ENCODE measurements at places on chromosomes 7 and 10. TPM values are rescaled to one million over a fixed set of nuclear protein-coding genes. Genes with fewer than 3 reads are reported as not detected.

The NAT16 gene
- not detected for total RNA-seq

The TMEM140 gene
- 32.4 TPM for total RNA-seq

The TOMM7 gene
- total RNA-seq = 305 TPM

The AGMO gene
- 1.3 TPM for total RNA-seq

The C10orf67 gene
- not detected for total RNA-seq

The ZNF485 gene
- total RNA-seq = 4.5 TPM

The CALHM3 gene
- total RNA-seq = not detected

The NUDT13 gene
- 1.7 TPM for total RNA-seq

The HSPA12A gene
- 15.3 TPM for total RNA-seq

The OPN4 gene
- total RNA-seq = not detected

The AOAH gene
- total RNA-seq = 10.0 TPM

- DNase-seq = no peak
These were observed 166.1 kb upstream of the KIAA1217 start for GRCh38 chr10:24042884-24043283.

DNA sequence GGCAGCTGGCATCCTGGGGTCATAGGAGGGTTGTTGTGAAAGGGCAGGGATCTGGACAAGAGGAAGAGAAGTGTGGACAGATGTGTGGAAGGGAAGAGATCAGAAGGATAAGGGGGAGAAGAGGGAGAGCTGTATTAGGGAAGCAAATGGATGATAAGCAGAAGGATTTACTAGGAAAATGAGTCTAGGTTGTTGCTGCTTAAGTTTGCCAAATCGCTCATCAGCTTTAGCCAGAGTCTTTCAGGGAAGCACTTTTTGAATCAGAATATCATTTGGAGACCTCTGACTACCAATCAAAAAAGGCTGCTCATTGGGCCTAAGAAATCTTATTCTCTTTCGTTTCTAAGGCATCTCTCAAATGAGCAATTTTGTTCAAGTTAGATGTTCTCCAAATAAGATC is 2.6 kb upstream of the CSGALNACT2 start:
- DNase-seq = no peak

GRCh38 chr7:149642589-149642988 is 130.8 kb downstream of the ZNF467 start:
- DNase-seq = no peak

- DNase-seq = no peak
These were observed 74.2 kb downstream of the MALSU1 start for GRCh38 chr7:23373151-23374004.

GRCh38 chr10:23100331-23101030 is 5.1 kb downstream of the MSRB2 start:
- DNase-seq = no peak

GRCh38 chr10:79436850-79437103 is 8.6 kb downstream of the ZCCHC24 start:
- no peak for DNase-seq

DNA sequence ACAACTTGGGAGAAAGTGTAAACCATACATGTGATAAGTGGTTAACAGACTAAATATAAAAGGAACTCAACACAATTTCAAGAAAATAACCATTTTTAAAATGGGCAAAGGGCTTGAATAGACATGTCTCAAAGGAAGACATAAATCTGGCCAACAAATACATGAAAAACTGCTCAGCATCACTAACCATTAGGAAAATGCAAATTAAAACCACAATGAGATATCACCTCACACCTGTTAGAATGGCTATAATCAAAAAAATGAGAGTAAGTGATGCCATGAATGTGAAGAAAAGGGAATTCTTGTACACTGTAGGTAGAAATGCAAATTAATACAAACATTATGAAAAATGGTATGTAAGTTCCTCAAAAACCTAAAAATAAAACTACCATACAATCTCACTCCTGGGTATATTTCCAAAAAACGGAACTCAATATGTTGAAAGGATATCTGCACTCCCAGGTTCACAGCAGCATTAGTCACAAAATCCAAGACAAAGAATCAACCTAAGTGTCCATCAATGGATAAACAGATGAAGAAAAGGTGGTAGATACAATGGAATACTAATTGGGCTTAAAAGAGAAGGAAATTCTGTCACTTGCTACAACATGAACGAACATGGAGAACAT is 5.6 kb downstream of the SNX13 start:
- no peak for DNase-seq

DNA sequence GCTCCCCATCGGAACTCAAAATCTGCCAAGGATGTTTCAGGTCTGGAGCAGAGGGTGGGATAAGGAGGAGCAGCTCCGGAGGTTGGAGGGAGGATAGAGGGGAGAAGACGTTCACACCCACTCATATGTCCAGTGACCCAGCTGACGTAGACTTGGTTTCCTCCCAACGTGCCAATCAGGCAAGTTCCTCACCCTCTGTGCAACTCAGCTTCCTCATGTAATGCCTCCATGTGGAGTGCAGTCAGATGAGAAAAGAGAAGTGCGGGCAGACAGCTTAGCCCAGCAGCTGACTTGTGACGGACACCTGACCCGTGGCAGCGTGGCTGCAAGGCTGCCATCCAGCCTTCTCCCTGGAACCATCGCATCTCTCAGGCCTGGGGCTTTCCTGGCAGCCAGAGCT is 86.8 kb downstream of the NPTX2 start:
- DNase-seq = peak; percentile 41

DNA sequence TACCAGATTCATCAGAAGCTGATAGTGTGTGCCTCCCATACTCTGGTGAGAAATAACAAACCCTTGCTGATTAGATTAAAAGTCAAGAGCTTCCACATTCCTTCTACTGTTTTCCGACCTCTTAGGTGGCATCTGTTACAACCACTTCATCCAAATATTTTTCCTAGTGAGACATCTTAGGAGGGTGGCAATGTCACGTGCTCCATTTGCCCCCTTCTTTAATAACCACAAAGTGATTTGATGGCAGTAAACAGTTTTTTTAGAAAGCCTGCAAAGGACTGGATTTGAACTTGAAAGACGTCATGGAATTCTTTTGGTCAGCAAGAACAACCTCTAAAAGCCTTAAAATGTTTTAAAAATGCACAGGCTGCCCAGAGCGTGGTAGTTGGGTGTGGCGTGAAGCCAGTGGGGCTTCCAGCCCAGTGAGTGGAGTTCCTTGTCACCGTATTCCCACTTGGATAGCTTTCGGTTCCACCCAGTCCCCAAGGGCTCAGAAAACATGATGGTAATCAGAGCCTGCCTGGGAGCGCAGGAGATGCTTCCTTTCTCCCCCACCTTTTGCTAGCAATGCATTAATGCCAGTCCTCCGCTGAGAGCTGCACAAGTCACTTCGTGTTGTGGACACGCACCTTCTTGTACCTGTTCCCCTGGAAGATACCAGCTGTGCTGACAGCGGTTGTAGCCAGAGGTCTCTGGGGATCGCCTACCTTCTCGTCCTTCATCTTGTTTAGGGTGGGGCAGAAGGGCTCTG is 256.4 kb downstream of the KIAA1217 start:
- no peak for DNase-seq

- no peak for DNase-seq
These were observed 28.2 kb downstream of the ADK start for GRCh38 chr10:74179111-74179710.

- no peak for DNase-seq
These were observed 32.5 kb downstream of the NUB1 start for GRCh38 chr7:151374139-151374538.

- no peak for DNase-seq
These were observed at the start of gene CLDN4 for GRCh38 chr7:73830681-73831583. TSS of gene CLDN4 (plus strand) at chr7:73830996. CDS start at chr7:73831202, 206 bp downstream.

DNA sequence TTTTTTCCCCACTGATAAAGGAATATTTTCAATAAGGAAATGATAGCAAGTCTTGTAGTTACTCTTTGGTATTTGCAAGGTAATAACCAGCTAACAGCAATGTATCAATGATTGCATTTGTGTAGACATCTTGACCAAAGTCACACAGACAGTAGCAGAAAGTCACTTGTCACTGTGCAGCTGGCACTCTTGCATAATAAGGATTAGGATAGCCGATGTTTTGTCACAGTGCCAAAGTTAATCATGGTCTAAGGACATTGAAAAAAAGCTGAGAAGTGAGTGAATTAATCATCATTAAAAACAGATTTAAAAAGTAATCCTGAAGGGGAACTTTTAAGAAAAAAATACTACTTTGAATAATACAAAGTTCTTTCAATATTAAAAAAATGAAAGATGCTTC is 834.3 kb upstream of the C7orf33 start:
- no peak for DNase-seq

GRCh38 chr10:32148864-32149251 is 92.6 kb upstream of the KIF5B start:
- DNase-seq = no peak

DNA sequence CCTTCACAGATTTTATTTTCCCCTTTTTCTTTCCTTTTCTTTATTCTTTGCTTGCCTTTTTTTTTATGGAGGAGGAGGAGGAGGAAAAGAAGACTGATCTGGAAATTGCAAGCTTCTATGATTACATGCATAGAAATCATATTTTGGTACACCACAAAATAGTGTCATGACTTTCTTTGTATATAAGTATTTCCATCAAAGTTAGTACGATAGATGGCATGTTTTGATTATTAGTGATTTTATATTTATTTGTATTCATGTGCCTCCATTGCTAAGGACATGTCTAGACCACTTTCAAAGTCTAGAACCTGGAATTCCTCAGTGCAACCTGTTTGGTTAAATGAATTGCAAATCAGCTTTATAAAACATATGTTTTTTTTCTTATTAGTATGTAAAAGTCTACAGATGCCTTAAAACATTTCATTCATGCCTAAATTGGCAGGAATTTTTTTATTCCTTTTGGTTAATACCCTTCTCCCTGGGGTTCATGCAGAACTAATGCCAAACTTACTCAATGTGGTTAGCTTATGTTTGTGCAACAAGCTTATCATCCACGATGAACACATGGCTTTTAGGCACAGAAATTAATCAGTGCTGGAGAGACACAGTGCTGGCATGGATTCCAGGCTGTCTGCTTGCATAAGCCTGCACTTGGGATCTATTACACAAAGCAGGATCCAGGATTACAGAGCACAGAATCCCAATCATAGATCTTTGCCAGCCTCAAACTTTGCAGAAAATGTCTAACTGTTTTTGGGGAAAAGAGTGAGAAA is 213.1 kb downstream of the CHRM2 start:
- DNase-seq = peak; percentile 61

- no peak for DNase-seq
These were observed 6.7 kb downstream of the VSTM4 start for GRCh38 chr10:49108656-49109055.

- no peak for DNase-seq
These were observed 11.2 kb downstream of the EMX2 start for GRCh38 chr10:117553815-117554172.

GRCh38 chr7:91683823-91684222 is 196.7 kb downstream of the MTERF1 start:
- no peak for DNase-seq

- no peak for DNase-seq
These were observed 33.8 kb downstream of the SPAG6 start for GRCh38 chr10:22379059-22379458.

GRCh38 chr7:23615331-23615730 is 18.1 kb downstream of the CCDC126 start:
- DNase-seq = no peak

DNA sequence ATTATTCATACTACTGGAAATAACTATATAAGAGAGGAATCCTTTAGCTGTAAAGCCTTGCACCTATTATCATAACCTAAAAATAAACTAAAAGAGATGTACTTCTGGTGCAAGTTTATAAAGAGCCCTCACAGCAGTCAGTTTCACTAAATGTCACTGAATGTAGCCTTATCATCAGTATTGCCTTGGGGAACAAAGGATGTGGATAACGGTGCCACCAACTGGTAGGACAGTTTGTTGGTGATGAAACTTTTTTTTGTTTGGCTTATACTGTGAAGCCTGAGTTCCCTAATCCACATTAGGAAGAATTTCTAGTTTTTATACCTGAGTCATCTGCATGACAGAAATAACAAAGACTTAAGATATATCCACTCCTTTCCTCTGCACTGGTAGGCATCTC is 117.9 kb upstream of the COL1A2 start:
- no peak for DNase-seq

GRCh38 chr7:130430841-130431666 is 9.8 kb downstream of the CEP41 start:
- no peak for DNase-seq

DNA sequence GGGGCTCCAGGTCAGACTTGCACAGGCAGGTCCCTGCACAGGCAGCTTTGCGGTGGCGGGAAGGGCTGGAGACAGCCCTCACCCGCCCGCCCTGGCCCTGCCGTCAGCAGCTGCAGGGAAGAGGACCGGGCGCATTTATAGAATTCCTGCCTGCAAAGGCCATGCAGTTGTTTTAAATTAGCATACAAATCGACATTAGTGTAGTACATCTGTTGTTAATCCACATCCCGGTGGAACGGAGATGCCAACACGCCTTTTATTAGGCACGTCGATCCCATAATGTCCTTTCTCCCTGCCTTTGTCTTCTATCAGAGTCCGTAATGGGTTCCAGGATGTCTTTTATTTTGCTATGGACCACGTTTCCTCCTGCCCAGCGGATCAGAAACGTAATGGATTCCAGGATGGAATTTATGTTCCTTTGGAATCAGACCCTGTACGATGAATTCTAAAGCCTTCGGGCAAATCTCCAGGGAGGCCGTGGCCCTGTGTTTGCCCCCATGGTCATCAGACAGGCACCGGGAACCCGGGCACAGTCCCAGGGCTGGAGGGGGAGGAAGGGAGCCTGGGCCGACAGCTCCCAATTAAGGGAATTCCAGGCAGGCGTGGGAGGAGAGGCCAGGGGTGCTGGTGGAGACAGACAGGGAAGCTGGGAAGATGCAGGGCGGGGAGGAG is 123.9 kb downstream of the COL26A1 start:
- DNase-seq = no peak

- DNase-seq = no peak
These were observed 820.6 kb upstream of the KCND2 start for GRCh38 chr7:119452401-119452800.

GRCh38 chr7:13742811-13743210 is 246.7 kb downstream of the ETV1 start:
- DNase-seq = no peak

DNA sequence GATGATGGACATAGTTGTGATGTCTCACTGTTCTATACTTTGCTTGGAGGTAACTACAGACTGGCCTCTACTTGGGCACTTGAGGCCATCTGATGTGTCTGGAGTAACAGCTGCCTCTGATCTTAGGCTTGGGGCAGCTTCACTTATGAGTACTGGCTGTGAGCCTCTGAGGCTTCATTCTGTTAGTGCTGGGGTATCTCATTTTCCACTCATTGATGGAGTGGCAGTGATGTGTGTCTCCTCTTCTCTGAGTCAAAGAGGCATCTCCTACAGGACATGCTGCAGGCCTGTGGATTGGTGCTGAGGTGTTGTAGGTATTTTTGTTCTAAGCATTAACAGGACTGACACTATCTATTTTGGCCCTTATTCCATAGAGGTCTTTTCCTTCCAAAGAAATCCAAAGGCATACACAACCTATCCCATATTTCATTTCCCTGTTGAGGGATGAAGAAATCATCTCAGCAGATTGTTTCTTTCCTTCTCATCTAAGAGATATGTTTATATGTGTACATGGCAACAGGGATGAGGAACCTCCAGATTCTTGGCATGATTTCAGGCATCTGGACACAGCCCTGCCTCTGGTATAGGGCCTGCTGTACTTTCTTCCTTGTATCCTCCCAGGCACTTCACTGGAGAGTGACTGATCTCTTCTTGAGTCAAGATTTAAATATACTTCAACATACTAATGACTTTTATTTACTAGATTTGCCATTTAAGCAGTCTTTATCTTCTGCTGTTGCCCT is 65.7 kb upstream of the NOBOX start:
- no peak for DNase-seq
